Activated T-cell treated with anti-CD3 and anti-CD28 coated beads, Interleukin-2, amount 50 U/mL, for 48 hours (primary cell): ENCODE measurements at places on chromosomes 6 and 20.

- DNase-seq: no peak
Measured at GRCh38 chr6:85676086-85676729, 33.5 kb upstream of the SYNCRIP start.

GRCh38 chr20:40769677-40770285 is 80.7 kb upstream of the MAFB start:
- no peak for DNase-seq

DNA sequence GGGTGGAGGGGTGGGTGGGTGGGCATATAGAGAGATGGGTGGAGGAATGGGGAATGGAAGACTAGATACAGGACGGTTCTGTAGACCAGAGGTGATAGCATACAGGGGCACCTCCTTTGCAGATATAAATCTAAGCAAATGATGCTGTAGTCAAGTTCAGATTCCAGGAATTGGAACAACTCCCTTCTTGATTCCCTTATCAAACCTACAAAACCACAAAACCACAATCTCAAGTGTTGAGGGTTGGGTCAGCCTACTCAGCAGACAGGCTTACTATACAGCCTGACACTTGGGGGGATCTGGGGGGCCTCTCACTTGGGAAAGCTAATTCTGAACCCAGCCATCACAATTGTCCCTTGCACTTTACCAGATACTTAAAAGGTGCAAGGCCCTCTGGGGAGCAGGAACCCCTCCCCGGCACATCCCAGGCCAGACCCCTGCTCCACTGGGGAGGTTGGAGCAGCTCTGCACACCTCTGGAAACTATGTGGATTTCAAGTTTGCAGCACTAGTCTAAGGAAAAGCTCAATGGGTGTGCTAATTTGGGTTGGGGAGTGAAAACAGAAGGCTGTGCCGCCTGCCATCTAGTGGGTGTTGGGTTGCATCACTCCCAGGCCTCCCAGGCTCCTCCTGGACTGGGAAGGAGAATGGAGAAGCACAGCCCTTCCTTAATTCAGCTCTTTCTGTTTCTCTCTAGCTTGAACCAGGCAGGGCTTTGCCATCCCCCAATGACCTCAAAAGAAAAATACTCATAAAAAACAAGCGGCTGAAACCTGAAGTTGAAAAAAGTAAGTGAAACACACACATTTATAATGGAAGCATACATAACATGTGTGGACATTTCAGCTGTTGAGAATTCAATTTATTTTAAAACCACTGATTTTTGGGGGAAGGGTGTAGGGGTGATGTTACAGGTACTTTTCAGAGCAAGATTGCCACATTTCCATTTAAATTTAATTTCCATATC is 121.2 kb upstream of the LAMP5 start:
- DNase-seq: no peak

GRCh38 chr20:43846516-43846905 is 68.1 kb upstream of the TOX2 start:
- DNase-seq: no peak

- DNase-seq: no peak
Measured at GRCh38 chr6:101110814-101111213, 229.7 kb upstream of the ASCC3 start.

GRCh38 chr6:159788276-159788675 is 1.1 kb downstream of the TCP1 start:
- no peak for DNase-seq

GRCh38 chr6:149342525-149342924 is 25.0 kb downstream of the TAB2 start:
- no peak for DNase-seq

DNA sequence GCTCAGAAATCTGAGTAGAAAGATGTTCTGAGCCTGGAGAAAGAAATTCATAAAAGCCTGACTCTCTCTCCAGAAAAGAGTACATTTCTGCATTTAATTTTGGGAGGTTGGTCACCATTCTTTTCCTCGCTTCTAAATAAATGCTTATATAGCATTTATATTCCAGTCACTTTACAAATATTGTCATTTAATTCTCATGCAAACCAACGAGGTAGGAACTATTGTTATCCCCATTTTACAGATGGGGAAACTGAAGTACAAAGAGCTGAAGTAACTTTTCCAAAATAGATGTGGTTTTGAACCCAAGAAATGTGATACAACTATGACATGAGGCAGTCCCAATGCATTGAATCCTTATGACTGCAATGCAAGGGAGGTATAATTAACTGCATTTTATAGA is 4.5 kb upstream of the TRIB3 start:
- DNase-seq: no peak

DNA sequence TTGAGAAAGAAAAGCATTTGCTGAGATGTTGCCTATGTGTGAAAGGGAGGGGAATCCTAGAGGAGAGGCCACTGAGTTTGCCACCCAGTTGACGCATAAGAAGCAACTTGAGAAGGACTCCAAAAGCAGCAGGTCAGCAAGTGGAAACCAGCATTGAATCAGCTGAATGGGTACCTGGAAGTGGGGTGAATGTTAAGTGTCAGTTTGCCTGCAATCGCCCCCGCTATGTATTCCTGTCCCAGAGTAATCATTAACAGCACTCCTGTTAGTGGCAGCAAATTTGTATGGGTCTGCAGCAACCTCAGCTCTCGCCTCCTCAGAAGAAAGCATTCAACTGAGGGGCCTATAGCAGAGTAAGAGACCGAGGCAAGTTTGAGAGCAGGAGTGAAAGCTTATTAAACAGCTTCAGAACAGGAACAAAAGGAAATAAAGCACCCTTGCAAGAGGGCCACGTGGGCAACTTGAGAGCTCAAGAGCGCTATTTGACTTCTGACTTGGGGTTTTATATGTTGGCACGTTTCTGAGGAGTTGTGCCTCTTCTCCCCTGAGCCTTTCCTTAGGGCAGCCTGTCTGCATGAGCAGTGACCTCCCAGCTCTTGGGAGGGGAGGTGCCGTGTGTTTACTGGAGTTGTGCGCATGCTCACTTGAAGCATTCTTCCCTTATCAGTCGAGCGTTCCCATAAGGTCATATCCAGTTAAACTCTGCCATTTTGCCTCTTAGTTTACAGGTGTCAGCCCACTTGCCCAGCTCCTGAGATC is 122.6 kb upstream of the PHACTR1 start:
- DNase-seq: no peak

GRCh38 chr6:157754351-157754750 is 68.7 kb upstream of the SNX9 start:
- DNase-seq: no peak
